ENCODE measurements at places on chromosomes 2 and 18.

DNA sequence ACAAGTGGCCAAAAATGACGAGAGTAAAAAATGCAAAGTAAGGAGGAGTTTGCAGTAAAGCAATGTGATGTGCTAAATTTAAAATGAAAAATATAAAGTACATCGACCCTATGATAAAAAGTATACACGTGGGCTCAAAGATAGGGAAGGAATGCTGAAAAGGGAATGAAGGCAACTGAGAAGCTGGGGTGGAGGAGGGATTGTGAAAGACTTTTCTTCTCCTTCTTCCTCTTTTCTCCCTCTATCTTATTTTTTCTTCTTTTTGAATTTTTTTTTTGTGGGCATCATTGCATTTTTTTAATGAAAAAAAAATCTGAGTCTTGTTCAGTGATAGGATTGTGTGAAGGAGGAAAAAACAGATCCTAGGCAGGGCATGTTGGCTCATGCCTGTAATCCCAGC, 57.6 kb upstream of the STK17B start:
- DNase-seq: no peak

DNA sequence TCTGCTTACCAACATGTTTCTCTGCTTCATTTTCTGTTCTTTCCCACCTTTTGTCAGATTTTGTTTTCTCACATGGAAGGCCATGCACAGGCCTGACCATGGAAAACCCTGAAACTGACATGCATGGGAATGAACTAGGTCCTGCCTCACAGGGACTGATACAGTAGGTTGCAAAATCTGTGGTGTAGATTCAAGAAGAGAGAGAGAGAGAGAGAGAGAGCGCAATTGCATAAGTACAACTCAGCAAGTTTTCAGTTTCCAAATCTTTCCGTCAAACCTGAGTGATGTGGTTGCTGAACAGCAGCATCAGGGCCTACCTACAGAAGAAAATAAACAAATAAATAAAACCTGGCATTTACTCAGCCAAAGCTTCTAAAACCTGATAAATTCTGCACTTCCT, 87.5 kb upstream of the RNF152 start:
- no peak for DNase-seq

GRCh38 chr18:59063912-59064311, 75.8 kb upstream of the SEC11C start:
- DNase-seq: no peak

DNA sequence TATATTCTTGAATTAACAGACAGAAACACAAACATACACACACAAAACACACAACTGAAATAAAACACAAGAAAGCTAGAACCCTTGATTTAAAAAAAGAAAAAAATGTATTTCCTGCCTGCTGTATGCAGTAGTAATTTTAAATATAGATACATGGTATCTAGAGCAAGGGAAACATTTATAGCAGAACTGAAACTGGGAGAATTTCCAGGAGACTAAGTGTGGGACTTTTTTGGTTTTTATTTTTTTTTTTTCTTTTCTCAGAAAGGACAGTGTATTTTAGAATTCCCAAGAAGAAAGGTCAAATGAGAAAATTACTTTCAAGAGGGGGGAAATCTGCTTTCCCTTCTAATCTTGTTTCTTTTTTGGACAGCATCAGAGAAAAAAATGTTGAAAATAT, 558.9 kb upstream of the PKDCC start:
- no peak for DNase-seq

DNA sequence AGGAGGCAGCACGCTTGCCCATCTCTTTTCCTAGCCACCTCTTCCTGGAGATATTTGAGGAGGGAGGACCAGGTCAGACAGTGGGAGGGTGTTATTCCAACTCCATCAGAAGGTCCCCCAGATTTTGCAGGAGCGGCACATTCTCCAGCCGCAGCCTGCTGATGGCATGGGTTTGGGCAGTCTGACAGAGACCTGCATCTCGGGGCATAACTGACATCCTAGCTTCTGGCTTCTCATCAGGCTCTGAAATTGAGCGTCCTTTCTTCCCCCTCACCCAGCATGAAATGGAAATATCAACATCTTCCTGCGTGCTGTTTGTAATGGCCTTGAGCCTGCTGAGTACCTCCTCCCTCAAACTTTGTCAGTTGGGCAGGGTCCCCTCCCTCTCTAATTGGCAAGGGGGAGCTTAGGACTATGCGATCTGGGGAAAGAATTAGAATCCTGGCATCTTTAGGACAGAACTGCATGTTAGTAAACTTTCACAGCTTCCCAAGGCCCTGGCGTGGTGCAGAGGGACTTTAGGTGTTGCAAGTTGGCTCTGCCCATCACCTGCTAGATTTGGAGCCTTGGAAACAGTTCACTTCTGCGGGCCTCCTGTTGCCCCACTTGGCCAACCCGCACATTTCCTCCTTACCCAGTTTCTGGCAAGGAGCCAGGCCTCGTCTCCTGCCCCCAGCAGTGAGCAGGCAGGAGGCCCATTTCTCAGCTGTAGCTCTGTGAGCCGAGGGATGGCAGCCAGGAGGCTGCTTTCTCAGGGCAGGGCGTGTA, 2.2 kb downstream of the ITM2C start:
- no peak for DNase-seq

- DNase-seq: no peak
Measured at GRCh38 chr2:164826293-164827243, 15.1 kb downstream of the COBLL1 start.

DNA sequence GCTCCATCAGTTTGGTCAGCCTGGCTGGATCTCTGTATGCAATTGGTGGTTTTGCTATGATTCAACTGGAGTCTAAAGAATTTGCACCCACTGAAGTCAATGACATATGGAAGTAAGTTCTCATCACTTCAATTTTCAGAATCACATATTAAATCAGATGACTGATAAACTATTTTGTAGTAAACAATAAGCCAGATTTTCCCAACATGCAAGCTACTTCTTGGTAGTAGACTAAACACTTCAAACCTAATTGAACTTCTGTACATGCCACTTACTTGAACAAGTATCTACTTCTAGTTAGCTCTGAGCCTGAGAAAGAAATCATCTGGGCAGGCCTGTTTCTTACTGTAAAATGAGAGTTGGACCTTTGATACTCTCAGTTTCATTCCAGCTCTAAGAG, 11.4 kb downstream of the KLHL41 start:
- no peak for DNase-seq

All from NCI-H1930 (cell line).